ENCODE measurements at places on chromosomes 7 and 10.
A peak's percentile ranks its signal among the peaks of the same experiment; 100 is the strongest.

GRCh38 chr7:33040803-33041516, 21.6 kb downstream of the NT5C3A start:
- peak; percentile 69 for DNase-seq

DNA sequence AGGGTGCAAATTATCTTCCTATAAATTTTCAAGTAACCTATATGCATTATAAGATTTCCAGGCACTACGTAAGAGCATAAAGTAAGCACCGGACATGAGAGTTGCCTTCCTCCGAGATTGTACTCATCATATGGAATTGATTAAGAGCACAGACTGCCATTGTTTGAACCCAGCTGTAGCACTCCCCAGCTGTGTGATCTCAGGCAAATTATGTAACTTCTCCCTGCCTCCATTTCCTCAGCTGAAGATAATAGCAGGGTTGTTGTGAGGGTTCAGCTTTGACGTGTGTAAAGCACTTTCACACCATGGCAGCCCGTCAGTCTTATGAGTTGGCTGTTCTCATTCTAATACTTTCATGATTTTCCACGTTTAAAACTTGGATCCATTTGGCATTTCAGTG, 122.6 kb downstream of the ITIH5 start:
- DNase-seq, result no peak

DNA sequence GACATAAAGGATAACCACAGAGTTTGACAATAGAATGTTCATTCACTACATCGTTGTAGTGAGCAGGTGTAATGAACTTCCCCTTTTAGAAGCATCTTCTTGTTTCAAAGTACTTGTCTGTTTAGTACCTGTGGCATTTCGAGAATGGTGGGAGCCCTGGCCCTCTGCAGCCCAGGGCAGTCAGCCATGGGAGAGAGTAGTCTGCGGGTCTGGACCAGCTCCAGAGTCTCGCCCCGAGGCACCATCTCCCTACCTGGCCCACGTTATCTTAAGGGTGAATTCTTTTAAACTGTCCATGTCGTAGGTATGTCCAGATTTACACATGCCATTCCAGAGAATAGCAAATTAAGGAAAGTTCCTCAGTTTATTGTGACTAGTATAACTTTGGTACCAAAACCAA, 99.7 kb downstream of the BMPR1A start:
- no peak for DNase-seq

DNA sequence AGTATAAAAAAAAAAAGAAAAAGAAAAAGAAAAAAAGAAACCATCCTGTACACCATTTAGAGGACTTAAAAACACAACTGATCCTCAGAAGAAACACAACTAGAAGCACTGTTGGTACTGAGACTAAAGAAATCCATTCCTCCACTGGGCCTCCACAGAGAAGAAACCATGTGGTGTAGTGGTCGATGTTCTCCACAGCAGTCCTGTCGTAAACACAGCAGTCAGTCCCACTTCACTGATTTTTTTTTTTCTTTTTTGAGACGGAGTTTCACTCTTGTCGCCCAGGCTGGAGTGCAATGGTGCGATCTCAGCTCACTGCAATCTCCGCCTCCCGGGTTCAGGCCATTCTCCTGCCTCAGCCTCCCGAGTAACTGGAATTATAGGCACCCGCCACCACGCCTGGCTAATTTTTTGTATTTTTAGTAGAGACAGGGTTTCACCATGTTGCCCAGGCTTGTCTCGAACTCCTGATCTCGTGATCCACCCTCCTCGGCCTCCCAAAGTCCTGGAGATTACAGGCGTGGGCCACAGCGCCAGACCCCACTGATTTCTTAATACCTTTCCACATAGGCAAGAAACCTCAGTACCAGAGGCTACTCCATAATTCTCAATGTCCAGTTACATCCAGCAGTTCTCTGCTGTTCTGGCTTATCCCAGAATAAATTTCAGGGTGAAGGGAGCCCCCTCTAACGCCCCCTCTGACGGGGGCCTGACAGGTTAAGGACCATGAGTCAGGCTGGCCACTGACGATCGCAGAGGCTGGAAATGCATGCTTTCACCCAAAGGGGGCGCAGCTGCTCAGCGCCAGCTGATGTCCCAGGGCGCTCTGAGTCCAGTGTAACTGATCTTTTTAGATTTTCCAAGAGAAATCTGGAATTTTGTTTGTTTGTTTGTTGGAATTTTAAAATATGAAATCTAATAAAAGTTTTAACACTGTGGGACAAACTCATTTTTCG, 24.8 kb upstream of the FFAR4 start:
- peak; percentile 53 for DNase-seq

DNA sequence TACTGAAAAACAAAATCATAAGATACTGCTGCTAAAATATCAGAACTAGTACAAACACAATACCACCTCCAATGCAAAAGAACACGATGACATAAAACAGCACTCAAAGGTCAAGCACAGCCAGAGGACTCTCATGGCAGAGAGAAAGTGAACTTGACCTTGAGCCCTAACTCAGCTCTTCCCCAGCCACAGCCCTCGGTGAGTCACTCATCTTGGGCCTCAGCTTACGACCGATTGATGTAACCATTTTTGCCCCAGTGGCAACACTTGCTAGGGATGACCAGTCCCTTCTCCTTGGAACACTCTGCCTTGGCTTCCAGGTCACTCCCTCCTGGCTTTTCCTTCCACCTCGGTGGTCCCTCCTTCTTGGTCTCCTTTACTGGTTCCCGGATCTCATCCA, 77.8 kb downstream of the JAZF1 start:
- no peak for DNase-seq

DNA sequence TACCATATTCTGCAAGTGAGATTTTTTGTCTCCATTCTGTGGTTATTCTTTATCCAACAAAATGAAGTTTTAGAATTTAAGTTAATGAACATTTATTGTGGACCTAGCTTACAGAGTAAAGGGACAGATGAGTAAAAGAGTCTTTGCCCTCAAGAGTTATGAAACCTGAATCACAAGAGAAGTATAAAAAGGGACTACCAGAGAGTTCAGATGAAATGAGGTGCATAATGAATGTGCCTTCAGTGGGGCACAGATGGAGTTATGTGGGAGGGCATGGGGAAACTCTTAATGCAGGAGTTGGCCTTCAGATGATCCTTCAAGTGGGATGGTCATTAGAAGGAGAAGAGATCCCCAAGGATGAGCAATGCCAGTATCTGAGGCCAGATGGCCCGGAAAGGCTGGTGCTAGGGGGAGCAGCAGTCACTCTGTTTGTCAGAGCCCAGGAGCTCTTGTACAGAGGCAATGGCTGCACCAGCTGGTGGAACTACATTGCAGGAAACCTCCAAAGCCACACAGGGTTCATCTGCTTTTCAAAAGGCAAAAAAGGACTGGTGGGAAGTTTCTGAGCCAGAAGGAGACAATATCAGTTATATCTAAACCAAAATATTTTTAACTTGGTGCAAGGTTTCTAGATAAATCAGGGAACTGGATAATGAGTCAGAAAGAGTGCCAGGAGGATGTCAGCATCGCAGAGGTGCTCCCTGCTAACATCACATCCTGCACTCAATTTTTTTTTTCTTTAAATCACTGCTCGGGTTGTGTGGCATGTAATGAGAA, 162.0 kb downstream of the KLF6 start:
- no peak for DNase-seq

- no peak for DNase-seq
Observed at GRCh38 chr10:87605628-87606251, 53.9 kb upstream of the PAPSS2 start.

GRCh38 chr7:55556031-55556430, 16.3 kb downstream of the VOPP1 start:
- DNase-seq, result no peak

DNA sequence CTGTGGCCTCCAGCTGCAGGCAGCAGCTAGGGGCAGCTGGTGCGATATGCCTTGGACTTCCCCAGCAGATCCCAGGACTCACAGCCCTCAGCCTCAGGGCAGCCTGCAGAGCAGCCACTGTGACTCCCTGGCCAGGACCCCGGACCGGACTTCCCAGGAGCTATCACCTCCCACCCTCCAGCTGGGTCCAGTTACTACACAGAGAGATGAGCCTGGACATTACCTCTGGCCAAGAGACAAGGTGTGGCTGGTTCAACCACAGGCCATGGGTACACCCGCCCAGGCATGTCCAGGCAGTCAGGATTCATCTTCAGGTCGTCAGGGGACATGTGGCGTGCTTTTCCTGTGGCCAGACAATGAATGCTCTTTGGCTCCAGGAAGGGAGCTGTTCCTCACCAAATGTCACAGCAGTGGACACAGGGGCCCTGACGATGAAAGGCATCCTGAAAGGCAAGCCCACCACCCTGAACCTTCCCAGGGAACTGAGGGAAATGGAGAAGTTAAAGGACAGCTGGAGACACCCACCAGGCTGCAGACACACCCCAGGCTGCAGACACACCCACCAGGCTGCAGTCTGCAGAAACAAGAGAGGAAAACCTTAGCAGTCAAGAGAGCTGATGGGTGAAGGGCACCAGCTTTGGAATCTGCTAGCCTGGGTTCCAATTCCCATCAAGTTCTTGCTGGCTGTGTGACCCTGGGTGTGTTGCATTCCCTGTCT, 25.8 kb upstream of the NANOS1 start:
- DNase-seq, result no peak

GRCh38 chr10:80203835-80204676, 1.3 kb downstream of the ANXA11 start:
- DNase-seq, result peak; percentile 42

DNA sequence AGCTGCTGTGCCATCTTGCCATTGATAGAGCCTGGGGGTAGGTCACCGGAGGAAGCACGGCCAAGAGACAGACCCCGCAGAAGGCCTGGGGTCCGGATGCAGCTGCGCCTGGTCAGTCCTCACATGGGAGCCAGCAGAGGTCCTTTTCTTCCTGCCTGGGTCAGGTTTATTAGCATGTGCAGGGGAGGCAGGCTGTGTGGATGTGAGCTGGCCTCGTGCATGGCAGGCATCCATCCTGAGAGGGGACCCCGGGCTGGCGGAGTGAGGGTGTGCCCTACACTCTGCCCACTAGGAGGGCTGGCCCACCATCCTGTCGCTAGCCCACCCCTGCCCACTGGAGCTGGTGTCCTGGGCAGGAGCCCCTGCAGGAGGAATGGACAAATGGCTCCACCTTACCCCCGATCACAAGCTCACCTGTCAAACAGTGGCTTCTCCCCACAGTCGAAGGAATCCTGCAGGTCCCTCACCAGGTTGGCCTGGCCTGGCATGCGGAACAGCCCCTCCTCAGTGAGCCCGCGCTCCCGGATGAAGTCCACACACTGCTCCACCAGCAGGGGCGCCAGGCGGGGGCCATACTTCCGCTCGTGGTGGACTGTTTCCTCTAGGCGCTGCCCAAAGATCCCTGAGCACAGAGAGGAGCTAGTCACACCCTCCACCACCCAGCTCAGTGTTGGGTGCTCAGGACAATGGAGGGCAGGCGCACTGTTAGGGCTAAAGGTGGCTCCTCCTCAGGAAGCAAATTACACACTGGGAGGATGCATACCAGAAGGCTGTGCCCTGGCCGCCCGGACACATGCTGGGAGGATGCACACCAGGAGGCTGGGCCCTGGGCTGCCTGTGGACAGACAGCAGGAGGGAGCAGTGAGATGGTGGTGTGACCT, 145.4 kb downstream of the ARHGAP22 start:
- DNase-seq, result peak; percentile 61

GRCh38 chr7:155593461-155594162, 47.3 kb upstream of the CNPY1 start:
- peak; percentile 70 for DNase-seq

DNA sequence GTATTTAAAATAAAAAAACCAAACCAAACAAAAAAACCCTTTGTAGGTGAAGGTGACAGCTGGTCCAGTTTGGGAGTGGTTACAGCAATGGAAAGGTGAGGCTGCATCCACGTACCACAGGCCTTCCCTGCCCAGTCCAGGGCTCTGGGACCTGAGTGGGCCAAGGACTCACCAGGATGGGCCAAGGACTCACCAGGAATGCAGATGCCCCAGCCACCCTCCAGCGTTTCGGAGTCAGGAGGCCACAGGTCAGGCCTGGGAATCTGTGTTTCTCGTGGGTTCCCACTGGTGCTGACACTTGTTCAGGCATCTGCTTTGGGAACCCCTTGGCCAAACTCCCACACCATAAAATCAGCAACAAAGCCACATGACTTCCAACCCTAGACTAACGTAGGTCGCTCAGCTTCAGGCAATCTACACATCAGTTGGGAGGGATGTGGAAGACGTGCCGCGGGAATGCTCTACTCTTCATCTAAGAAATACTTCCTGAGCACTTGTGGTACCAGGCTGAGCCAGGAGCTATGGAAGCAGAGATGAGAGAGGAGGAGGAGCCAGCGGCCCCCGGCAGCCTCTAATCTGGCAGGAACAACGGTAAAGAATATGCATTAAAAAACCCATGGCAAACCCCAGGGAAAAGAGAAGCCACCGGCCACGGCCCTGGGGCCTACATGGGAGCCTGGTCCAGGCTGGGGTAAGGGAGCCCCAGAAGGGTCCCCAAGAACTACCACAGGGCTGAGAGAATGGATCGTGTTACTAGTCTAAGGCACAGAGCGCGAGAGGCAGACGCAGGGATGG, 473.4 kb downstream of the PTPRN2 start:
- no peak for DNase-seq

DNA sequence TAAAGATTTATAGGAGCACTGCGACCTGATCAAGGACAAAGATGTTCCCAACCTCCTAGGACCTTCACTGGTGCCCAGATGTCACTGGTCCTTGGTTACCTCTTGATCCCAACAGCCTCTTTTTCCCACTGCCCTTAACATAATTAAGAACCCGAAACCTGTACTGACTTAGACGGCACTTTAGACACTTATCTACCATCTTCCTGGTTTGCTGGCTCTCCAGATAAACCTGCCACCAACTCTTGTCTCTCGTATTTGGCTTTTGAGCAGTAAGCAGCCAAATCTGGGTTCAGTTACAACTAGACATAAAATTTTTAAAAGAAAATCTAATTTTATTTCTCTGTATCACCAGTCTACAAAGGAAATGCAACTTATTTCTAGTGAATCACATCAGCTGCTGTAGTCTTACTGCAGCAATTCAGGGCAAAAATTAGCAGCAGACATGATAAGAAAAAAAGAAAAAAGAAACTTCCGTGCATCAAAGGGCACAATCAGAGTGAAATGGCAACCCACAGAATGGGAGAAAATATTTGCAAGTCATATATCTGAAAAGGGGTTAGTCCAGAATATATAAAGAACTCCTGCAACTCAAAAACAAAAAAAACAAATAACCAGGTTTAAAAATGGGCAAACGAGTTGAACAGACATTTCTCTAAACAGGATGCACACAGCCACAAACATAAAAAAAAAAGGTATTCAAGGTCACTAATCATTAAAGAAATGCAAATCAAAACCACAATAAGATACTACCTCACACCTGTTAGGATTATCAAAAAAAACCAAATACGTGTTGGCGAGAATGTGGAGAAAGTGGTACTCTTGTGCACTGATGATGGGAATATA, 9.4 kb downstream of the ASB13 start:
- peak; percentile 25 for DNase-seq

DNA sequence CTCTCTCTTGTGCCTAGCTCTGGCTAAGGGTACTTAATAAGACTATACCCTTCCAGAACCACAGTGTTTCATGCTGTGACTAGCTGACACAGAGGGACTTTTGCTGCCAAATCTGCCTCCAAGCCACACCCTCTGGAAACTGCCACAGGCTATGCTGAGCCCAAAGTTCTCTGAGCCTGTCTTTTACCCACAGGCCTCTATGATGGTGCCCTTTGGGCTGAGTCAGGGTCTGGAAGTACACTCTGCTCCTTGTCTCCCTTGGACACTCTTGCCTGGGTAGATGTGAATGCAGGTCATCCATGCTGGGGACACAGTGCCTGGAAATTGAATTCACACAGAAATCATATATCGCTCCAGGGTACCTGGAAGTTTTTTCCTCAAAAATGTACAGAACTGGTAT, 22.6 kb downstream of the DYDC1 start:
- DNase-seq, result no peak

GRCh38 chr7:34091321-34091917, 186.1 kb downstream of the BMPER start:
- peak; percentile 49 for DNase-seq

All from hematopoietic multipotent progenitor cell treated with erythropoietin and hydrocortisone succinate and interleukin-3 and kit ligand, for 4 days (in vitro differentiated cells).